ENCODE measurements at places on chromosomes 2 and 18.

- no peak for DNase-seq
Observed at GRCh38 chr2:223037445-223037800, 14.6 kb upstream of the KCNE4 start.

DNA sequence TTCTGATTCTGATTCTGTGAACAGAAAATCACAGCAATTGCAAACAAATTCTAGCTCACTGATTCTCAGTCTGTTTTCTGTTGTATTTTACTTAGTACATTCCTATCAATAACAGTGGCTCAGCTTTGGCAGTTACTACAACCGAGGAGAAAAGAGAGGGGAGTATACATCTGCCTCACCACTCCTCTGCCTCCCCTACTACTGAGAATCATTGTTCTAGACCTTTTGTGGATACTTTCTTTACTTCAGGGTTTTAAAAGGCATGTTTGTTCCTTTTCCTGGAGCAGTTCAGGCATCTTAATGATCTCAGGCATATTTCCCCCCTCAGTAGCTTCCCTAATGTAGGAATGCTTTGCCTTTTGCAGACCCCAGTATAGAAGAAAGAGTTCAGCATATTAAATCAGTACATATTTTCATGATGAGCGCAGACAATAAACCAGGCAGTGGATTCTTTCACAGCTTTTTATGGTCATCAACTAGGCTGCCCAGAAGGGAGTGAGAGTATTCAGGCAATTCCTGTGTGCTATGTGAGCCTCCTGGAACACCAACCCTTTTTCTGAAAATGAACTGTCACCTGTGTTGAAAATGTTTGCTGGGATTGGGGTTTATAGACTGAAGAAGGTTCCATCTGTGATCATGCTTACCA lies 10.3 kb downstream of the STAMBP start:
- no peak for DNase-seq

- no peak for DNase-seq
Observed at GRCh38 chr2:236628256-236628901, 58.8 kb downstream of the ACKR3 start.

GRCh38 chr2:75560022-75560767 lies 544 bp downstream of the EVA1A start:
- no peak for DNase-seq

GRCh38 chr2:239836021-239836765 lies 188.9 kb downstream of the NDUFA10 start:
- DNase-seq, result no peak

Data from activated CD4-positive, alpha-beta T cell treated with anti-CD3 and anti-CD28 coated beads, Interleukin-2, amount 50 U/mL, for 1 hour (primary cell).